ENCODE measurements at places on chromosomes 3 and 15.

DNA sequence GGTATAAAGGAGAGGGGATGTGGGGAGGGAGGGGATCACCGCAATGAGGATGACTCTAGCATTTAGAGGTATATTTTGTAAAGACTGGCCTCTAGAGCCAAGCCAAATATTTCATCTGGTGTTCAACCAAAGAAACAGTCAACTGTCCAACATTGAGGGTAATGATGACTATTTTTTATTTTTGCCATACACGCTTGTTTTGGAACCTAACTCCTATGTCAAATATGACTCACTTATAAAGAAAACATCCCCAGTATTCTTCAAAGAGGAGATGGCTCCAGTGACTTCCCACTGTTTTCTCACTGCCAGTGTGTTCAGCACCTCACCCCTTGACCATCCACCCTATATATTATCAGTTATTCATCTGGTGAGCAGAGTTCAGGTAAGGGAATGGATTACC lies 77.3 kb downstream of the WNT5A start:
- H3K27ac ChIP-seq = no peak overlapping the region
- no peak overlapping the region for H3K4me3 ChIP-seq
- no peaks in the 10 kb centered on the region for H3K4me1 ChIP-seq
- DNase-seq = no peak
- no peaks in the 10 kb centered on the region for H3K36me3 ChIP-seq

- H3K27me3 ChIP-seq = no peaks in the 10 kb centered on the region
- H3K4me3 ChIP-seq = peak overlapping the region; percentile 74
- H3K36me3 ChIP-seq = no peaks in the 10 kb centered on the region
- H3K4me1 ChIP-seq = peaks cover 46% of the 10 kb centered on the region
- peak overlapping the region; percentile 89 for H3K27ac ChIP-seq
- DNase-seq = peak; percentile 40
Measured at GRCh38 chr3:141796889-141797781, 33.9 kb downstream of the GRK7 start.

GRCh38 chr3:190340071-190340470 lies 17.8 kb upstream of the CLDN1 start:
- no peak overlapping the region for H3K4me3 ChIP-seq
- H3K27me3 ChIP-seq = peaks cover 2% of the 10 kb centered on the region
- no peak overlapping the region for H3K27ac ChIP-seq
- DNase-seq = no peak
- peaks cover 3% of the 10 kb centered on the region for H3K4me1 ChIP-seq

DNA sequence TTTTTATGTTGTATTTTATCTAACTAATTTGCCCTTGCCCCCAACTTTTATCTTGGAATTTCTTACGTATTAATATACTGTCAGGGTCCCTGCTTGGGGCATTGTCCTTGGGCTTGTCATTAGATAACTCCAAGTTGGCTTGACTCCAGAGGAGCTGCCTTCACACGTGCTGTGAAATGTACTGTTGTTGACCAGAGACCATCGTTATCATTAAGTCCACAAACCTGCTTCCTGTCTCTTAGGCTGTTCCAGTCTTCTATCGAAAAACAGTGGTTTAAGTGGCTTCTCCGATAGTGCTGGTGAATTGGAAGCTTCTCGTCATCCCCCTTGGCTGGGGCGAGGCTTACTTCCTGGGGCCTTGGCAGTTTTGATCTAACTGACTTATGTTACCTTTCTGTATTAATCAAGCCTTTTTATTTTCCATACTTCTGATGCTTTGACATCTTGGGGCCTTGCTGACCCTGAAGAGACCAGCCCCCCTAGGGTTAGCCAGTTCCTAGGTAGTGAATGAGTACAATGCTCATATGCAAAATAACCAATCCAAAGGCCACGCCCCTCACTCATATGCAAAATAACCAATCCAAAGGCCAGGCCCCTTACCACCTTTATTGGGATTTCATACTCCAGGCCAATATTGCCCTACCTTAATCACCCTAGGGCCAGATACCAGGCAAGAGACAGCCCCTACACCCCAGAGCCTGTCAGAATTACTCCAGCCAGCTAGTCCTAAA lies 164.5 kb downstream of the IGF1R start:
- peaks cover 34% of the 10 kb centered on the region for H3K36me3 ChIP-seq
- no peak overlapping the region for H3K4me3 ChIP-seq
- H3K27ac ChIP-seq = no peak overlapping the region
- H3K27me3 ChIP-seq = no peaks in the 10 kb centered on the region
- peaks cover 11% of the 10 kb centered on the region for H3K4me1 ChIP-seq

DNA sequence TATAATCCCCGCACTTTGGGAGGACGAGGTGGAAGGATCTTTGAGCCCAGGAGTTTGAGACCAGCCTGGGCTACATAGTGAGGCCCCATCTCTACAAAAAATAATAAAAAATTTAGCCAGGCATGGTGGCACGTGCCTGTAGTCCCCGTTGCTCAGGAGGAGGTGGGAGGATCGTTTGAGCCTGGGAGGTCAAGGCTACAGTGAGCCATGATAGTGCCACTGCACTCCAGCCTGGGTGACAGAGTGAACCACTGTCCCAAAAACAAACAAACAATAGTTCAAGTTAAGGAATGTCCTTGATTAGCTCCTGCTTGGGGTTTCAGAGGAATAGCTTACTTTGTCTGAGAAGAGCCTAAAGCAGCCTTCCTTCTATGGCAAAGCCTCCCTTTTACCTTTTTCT lies 51.7 kb upstream of the AMOTL2 start:
- H3K4me3 ChIP-seq = no peak overlapping the region
- H3K27me3 ChIP-seq = peaks cover 5% of the 10 kb centered on the region
- no peak for DNase-seq
- H3K36me3 ChIP-seq = no peaks in the 10 kb centered on the region
- H3K27ac ChIP-seq = no peak overlapping the region
- no peaks in the 10 kb centered on the region for H3K4me1 ChIP-seq

DNA sequence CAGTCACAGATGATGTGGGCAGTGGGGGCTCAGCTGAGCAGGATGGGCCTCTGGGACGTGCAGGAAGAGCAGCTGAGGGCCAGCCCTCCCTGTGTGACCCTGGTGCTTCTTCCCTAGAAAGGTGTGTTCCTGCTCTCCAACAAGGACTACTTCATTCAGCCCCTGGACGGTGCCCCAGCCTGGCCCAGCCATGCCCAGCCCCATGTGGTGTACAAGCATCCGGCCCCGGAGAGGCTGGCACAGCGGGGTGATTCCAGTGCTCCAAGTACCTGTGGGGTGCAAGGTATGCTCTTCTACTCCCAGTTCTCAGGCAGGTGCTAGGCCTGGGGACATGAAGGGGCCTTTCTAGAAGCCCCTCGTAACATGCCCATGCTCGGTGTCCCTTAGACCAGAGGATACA lies 38.3 kb downstream of the SAXO2 start:
- H3K4me1 ChIP-seq = peaks cover 20% of the 10 kb centered on the region
- DNase-seq = no peak
- no peak overlapping the region for H3K4me3 ChIP-seq
- no peaks in the 10 kb centered on the region for H3K27me3 ChIP-seq
- H3K27ac ChIP-seq = no peak overlapping the region
- H3K36me3 ChIP-seq = no peaks in the 10 kb centered on the region

- peak overlapping the region; percentile 70 for H3K4me3 ChIP-seq
- H3K27me3 ChIP-seq = no peaks in the 10 kb centered on the region
- peaks cover 89% of the 10 kb centered on the region for H3K4me1 ChIP-seq
- peak; percentile 90 for DNase-seq
Measured at GRCh38 chr3:52268036-52268435, 10.4 kb downstream of the WDR82 start.

- H3K36me3 ChIP-seq = peaks cover 21% of the 10 kb centered on the region
- H3K27ac ChIP-seq = no peak overlapping the region
- no peak overlapping the region for H3K4me3 ChIP-seq
- no peak for DNase-seq
- no peaks in the 10 kb centered on the region for H3K27me3 ChIP-seq
Measured at GRCh38 chr15:56929399-56929798, 11.0 kb downstream of the TCF12 start.

DNA sequence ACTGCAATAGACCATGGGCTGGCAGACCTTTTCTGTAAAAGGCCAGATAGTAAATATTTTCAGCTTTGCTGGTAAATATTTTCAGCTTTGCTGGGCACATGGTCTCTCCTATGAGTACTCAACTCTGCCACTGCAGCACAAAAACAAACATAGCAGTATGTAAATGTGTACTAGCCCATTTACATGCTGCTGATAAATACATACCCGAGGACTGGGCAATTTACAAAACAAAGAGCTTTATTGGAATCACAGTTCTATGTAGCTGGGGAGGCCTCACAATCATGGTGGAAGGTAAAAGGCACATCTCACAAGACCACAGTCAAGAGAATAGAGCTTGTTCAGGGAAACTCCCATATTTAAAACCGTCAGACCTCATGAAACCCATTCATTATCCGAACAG lies 793.0 kb downstream of the EDEM1 start:
- H3K4me1 ChIP-seq = no peaks in the 10 kb centered on the region
- H3K27me3 ChIP-seq = no peaks in the 10 kb centered on the region
- no peak overlapping the region for H3K4me3 ChIP-seq

DNA sequence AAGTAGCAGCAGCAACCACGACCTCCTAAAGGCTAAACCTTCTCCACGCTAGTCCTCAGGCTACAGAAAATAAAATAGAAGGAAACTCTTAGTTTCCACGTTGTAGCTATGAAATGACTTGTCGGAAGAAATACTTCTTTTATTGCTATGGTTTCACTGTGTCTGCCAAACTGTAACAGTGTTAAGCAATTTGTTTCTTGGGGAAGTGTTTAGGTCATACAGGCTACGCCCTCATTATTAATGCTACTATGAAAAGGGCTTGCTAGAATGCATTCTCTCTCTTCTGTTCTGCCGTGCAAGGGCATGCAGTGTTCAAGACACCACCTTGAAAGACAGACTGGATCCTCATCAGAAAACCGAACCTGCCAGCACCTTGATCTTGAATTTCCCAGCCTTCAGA lies 462.7 kb downstream of the PLOD2 start:
- no peaks in the 10 kb centered on the region for H3K4me1 ChIP-seq
- H3K27ac ChIP-seq = no peak overlapping the region
- H3K27me3 ChIP-seq = no peaks in the 10 kb centered on the region

DNA sequence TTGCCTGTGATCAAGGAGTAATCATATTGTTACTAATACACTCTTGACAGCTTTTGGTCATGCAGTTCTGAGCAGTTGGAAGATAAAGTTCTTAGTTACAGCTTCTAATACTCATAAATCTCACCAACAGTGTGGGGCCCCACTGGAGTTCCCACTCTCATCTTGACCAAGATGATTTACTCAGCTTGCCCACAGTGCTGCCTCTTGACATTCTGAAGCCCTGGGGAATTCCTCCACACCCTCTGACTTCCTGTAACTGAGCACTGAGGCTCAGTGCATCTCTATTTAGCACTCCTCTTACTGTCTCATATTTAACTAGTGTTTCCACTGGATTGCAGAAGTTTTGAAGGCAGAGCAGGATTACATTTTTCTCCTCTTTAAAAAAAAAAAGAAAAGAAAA lies 1.9 kb upstream of the ARL6IP5 start:
- H3K36me3 ChIP-seq = peaks cover 8% of the 10 kb centered on the region
- peaks cover 57% of the 10 kb centered on the region for H3K4me1 ChIP-seq
- no peaks in the 10 kb centered on the region for H3K27me3 ChIP-seq

- H3K4me1 ChIP-seq = no peaks in the 10 kb centered on the region
- no peak overlapping the region for H3K4me3 ChIP-seq
- DNase-seq = no peak
- no peak overlapping the region for H3K27ac ChIP-seq
- H3K27me3 ChIP-seq = peaks cover 5% of the 10 kb centered on the region
Measured at GRCh38 chr3:118641608-118642007, 393.0 kb downstream of the IGSF11 start.

- DNase-seq = no peak
- H3K36me3 ChIP-seq = no peaks in the 10 kb centered on the region
- H3K4me1 ChIP-seq = peaks cover 13% of the 10 kb centered on the region
- no peak overlapping the region for H3K4me3 ChIP-seq
- H3K27me3 ChIP-seq = peaks cover 4% of the 10 kb centered on the region
Measured at GRCh38 chr15:87764461-87765240, 491.9 kb downstream of the NTRK3 start.

GRCh38 chr3:50441424-50442217 lies 61.8 kb downstream of the CACNA2D2 start:
- no peaks in the 10 kb centered on the region for H3K36me3 ChIP-seq
- no peaks in the 10 kb centered on the region for H3K27me3 ChIP-seq
- no peak overlapping the region for H3K4me3 ChIP-seq
- no peak for DNase-seq
- H3K4me1 ChIP-seq = no peaks in the 10 kb centered on the region

GRCh38 chr15:101618851-101619614 lies 33.1 kb downstream of the TM2D3 start:
- H3K36me3 ChIP-seq = peaks cover 9% of the 10 kb centered on the region
- H3K4me1 ChIP-seq = peaks cover 23% of the 10 kb centered on the region
- DNase-seq = no peak
- no peak overlapping the region for H3K27ac ChIP-seq
- H3K27me3 ChIP-seq = no peaks in the 10 kb centered on the region

DNA sequence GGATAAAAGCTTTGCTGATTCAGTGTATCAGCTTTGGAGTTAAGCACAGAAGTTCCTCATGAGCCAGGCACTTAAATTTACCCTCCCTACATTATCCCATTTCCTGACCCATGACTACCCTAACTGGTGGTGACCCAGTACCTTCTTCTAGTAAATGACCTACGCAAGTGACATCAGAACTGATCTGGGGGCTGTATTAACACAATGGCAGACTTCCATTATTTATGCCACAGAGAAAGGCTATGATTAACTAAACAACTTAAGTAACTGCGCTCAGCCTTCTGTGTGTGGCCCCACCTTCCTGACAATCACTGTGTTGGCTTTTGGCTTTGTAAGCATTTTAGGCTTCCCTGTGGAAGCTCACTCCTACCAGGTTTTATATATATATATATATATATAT lies 1.9 kb downstream of the MB21D2 start:
- no peak for DNase-seq
- peaks cover 40% of the 10 kb centered on the region for H3K27me3 ChIP-seq
- H3K4me1 ChIP-seq = peaks cover 29% of the 10 kb centered on the region
- peak overlapping the region; percentile 53 for H3K4me3 ChIP-seq

- peaks cover 4% of the 10 kb centered on the region for H3K27me3 ChIP-seq
- H3K4me3 ChIP-seq = no peak overlapping the region
- H3K27ac ChIP-seq = no peak overlapping the region
- no peaks in the 10 kb centered on the region for H3K36me3 ChIP-seq
- H3K4me1 ChIP-seq = no peaks in the 10 kb centered on the region
- no peak for DNase-seq
Measured at GRCh38 chr3:124213641-124214040, 221.7 kb upstream of the ROPN1 start.

- no peaks in the 10 kb centered on the region for H3K4me1 ChIP-seq
- peaks cover 17% of the 10 kb centered on the region for H3K27me3 ChIP-seq
- no peak overlapping the region for H3K4me3 ChIP-seq
- no peaks in the 10 kb centered on the region for H3K36me3 ChIP-seq
Measured at GRCh38 chr3:8519156-8519555, 17.5 kb downstream of the LMCD1 start.

GRCh38 chr3:158347966-158348365 lies 223.0 kb upstream of the MLF1 start:
- no peak overlapping the region for H3K4me3 ChIP-seq
- H3K4me1 ChIP-seq = no peaks in the 10 kb centered on the region
- DNase-seq = no peak
- H3K27ac ChIP-seq = no peak overlapping the region
- H3K27me3 ChIP-seq = no peaks in the 10 kb centered on the region

- no peak overlapping the region for H3K4me3 ChIP-seq
- H3K36me3 ChIP-seq = no peaks in the 10 kb centered on the region
- no peaks in the 10 kb centered on the region for H3K4me1 ChIP-seq
- H3K27ac ChIP-seq = no peak overlapping the region
- DNase-seq = no peak
Measured at GRCh38 chr15:50790778-50791453, 25.4 kb upstream of the SPPL2A start.

- no peak overlapping the region for H3K4me3 ChIP-seq
- DNase-seq = no peak
- H3K36me3 ChIP-seq = no peaks in the 10 kb centered on the region
- H3K27ac ChIP-seq = no peak overlapping the region
- no peaks in the 10 kb centered on the region for H3K27me3 ChIP-seq
Measured at GRCh38 chr3:14374444-14374883, 27.9 kb upstream of the SLC6A6 start.

Measured in activated naive CD4-positive, alpha-beta T cell treated with anti-CD3 and anti-CD28 coated beads for 36 hours (primary cell).